ENCODE measurements at places on chromosomes 11 and 22. TPM values are rescaled to one million over a fixed set of nuclear protein-coding genes. Genes with fewer than 3 reads are reported as not detected.

DENND5A gene
- 255 TPM for total RNA-seq

KBTBD3 gene
- 1.3 TPM for total RNA-seq

CLCF1 gene
- 3.4 TPM for total RNA-seq

SLC1A2 gene
- 5.4 TPM for total RNA-seq

OR5A1 gene
- not detected for total RNA-seq

MYEOV gene
- total RNA-seq = 4.8 TPM

OR4S2 gene
- not detected for total RNA-seq

CHADL gene
- total RNA-seq = 0.96 TPM

ROM1 gene
- total RNA-seq = 3.1 TPM

FGF4 gene
- not detected for total RNA-seq

FJX1 gene
- total RNA-seq = 156 TPM

XKR3 gene
- total RNA-seq = not detected

TMEM191B gene
- total RNA-seq = 0.77 TPM

TAF1D gene
- total RNA-seq = 316 TPM

APOBEC3H gene
- 1.1 TPM for total RNA-seq

SCUBE1 gene
- not detected for total RNA-seq

OR8G5 gene
- not detected for total RNA-seq

ART1 gene
- not detected for total RNA-seq

TXN2 gene
- total RNA-seq = 9.9 TPM
